ENCODE measurements at places on chromosomes 4 and X. TPM values are rescaled to one million over a fixed set of nuclear protein-coding genes. Genes with fewer than 3 reads are reported as not detected.

- H3K27me3 ChIP-seq = no peaks in the 10 kb centered on the region
- no peak overlapping the region for H3K27ac ChIP-seq
- no peak for DNase-seq
Observed at GRCh38 chr4:53043055-53043454, 180.9 kb downstream of the RASL11B start.

DNA sequence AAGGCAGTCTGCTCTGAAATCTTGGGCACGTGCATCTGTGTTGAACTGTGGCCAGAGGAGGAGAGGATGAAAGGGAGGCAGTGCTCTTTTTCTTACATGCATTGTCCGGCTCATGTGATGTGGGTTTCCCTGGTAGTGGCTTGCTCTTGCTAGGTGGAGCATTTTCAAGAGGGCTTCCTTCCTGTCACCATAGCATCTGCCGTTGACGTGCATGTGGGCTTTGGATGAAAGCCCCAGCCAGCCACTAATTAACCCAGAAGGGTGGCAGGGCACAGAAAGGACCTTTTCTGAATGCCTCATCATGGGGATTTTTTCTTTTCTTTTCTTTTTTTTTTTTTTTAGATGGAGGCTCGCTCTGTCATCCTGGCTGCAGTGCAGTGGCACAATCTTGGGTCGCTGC, 121.3 kb downstream of the GPR143 start:
- H3K36me3 ChIP-seq = no peaks in the 10 kb centered on the region
- H3K4me1 ChIP-seq = no peaks in the 10 kb centered on the region
- no peak overlapping the region for H3K4me3 ChIP-seq
- no peaks in the 10 kb centered on the region for H3K27me3 ChIP-seq
- DNase-seq = no peak

GRCh38 chrX:115047715-115048114, 30.3 kb upstream of the IL13RA2 start:
- no peaks in the 10 kb centered on the region for H3K36me3 ChIP-seq
- no peaks in the 10 kb centered on the region for H3K4me1 ChIP-seq
- no peak for DNase-seq
- no peaks in the 10 kb centered on the region for H3K27me3 ChIP-seq
- H3K4me3 ChIP-seq = no peak overlapping the region

DNA sequence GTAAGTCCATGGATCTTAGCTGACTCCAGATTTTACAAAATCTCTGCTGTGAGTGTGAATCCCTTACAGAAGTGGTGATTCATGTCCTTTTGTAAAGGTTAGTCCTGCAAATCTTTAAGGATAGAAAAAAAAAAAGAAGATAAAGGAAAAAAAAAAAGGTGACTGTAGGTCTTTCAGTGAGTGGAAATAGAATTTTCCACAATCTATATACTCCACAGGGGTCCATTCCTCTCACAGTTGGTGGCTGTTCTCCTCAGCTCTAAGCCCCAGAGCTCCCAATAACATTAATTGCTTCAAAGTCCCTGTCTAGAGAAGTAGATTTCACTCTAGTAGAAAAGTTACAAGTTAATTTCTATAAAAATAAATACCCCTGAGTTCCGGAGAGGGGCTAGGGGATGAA, 189.1 kb downstream of the NDST4 start:
- no peaks in the 10 kb centered on the region for H3K36me3 ChIP-seq
- H3K4me3 ChIP-seq = no peak overlapping the region
- H3K27ac ChIP-seq = no peak overlapping the region
- H3K4me1 ChIP-seq = no peaks in the 10 kb centered on the region
- DNase-seq = no peak

DNA sequence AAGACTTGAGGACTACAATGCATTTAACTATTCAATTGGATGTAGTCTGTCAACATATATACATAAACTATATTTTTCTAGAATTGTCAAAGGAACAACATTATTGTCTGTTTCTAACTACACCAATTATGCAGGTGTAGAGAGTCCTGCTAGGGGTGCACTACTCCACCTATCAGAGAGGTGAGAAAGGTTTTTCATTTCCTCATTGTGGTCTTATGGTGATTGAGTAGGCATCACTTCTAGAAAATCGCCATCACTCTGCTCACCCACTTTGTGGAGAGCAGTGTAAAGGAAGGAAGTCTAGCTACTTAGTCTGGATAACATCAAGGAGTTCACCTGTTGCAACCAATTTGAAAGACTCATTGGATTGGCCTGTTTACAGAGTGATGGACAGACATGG, 4.4 kb upstream of the ADH1C start:
- no peaks in the 10 kb centered on the region for H3K27me3 ChIP-seq
- no peaks in the 10 kb centered on the region for H3K4me1 ChIP-seq
- H3K27ac ChIP-seq = no peak overlapping the region
- no peak for DNase-seq
- H3K4me3 ChIP-seq = no peak overlapping the region

DNA sequence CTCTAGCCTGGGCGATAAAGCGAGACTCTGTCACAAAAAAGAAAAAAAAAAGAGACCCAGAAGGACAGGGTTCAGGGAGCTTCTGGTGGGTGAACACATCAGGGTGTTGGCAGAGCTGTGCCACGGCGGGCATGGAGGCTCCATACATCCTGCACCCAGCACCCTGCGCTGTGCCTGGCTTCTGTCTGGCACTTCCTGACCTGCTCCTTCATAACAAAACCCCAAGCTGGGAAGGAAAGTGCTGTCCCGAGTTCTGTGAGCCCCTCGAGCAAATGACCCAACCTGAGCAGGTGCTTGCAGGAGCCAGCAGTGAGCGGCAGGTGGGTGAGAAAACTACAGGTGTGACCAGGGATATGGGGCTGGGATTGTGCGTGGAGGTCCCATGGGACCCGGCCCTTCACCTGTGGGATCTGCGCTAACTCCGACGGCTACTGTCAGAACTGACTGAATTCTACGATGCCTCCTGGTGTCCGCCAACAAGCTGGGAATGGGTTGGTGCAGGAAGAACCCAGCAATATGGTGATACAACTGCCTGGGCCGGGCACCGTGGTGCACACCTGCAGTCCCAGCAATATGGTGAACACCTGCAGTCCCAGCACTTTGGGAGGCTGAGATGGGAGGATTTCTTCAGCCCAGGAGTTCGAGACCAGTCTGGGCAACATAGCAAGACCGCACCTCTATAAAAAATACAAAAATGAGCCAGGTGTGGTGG, 18.9 kb downstream of the ASMTL start:
- no peaks in the 10 kb centered on the region for H3K27me3 ChIP-seq
- H3K4me3 ChIP-seq = no peak overlapping the region
- no peak for DNase-seq
- H3K27ac ChIP-seq = no peak overlapping the region
- no peaks in the 10 kb centered on the region for H3K4me1 ChIP-seq

DNA sequence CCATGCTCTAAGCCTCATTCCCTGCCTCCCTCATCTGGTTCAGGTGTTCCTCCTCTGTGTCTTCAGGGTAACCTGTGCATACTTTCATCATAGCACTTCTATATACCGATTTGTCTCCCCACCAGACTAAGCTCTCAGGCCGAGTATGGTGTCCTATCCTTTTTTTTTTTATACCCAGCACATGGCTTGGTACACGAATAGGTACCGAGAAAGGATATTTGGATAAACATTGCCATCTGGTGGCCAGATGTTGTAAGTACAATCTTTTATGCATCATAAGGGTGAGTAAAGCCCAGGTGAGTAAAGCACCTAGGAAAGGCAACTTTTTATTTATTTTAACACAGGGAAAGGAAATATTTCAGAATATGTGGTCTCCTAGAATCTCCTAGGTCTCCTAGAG, 68.4 kb downstream of the MID2 start:
- no peaks in the 10 kb centered on the region for H3K27me3 ChIP-seq
- peak; percentile 6 for DNase-seq
- H3K36me3 ChIP-seq = no peaks in the 10 kb centered on the region
- H3K4me1 ChIP-seq = no peaks in the 10 kb centered on the region
- no peak overlapping the region for H3K4me3 ChIP-seq

GRCh38 chr4:59553063-59553720, 1646.9 kb upstream of the ADGRL3 start:
- no peaks in the 10 kb centered on the region for H3K27me3 ChIP-seq
- H3K36me3 ChIP-seq = no peaks in the 10 kb centered on the region
- H3K27ac ChIP-seq = peak overlapping the region; percentile 45
- DNase-seq = no peak
- H3K4me3 ChIP-seq = peak overlapping the region; percentile 10
- H3K4me1 ChIP-seq = no peaks in the 10 kb centered on the region

DNA sequence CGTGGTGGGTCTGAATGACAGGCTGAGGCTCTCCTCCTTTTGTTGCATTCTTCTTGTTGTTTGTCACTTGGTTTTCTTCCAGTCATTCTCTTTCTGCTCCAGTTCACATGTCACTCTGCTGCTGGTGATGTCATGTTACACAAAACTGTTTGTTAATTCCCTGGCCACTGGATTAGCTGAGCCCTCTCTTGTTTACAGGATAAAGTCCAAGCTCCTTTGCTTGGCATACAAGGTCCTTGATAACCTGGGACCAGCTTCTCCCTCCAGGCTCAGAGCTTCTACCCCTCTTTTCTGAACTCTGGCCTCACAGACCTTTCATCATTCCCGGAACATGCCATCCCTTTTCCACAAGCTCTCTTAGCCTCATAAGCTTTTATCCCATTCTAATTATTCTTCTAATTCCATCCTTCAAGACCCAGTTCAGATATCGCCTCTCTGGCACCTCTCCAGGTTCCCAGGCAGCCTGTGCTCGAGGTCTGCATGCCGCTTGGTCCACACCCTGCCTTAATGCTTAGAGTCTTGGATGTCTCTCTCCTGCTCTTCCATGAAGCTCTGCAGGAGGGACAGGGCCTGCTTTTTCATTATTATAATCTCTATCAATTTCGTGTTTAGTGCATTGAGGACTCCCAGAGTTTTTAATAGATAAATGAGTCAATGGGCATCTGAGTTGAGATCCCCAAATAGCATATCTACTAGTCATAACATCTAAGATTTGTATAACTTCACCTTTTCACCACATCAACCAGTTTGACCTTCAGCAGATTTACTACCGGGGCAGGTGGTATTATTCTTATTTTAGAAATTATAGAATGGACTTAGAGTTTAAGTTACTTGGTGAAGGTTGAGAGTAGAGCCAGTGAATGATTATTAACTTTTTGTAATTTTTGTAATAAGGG, 98.7 kb downstream of the TMEM131L start:
- 0 out of 2 replicates have a peak, but pooled peaks cover 3% of the 10 kb centered on the region for H3K36me3 ChIP-seq
- H3K4me1 ChIP-seq = peaks cover 12% of the 10 kb centered on the region
- DNase-seq = peak; percentile 51
- H3K27me3 ChIP-seq = no peaks in the 10 kb centered on the region
- no peak overlapping the region for H3K4me3 ChIP-seq
- H3K27ac ChIP-seq = 0 out of 2 replicates have a peak overlapping the region, but pooled peaks have one; percentile 9

- no peak overlapping the region for H3K27ac ChIP-seq
- H3K36me3 ChIP-seq = no peaks in the 10 kb centered on the region
- DNase-seq = no peak
- H3K27me3 ChIP-seq = no peaks in the 10 kb centered on the region
- H3K4me1 ChIP-seq = no peaks in the 10 kb centered on the region
Observed at GRCh38 chr4:33340168-33340567, 2620.0 kb downstream of the PCDH7 start.

DNA sequence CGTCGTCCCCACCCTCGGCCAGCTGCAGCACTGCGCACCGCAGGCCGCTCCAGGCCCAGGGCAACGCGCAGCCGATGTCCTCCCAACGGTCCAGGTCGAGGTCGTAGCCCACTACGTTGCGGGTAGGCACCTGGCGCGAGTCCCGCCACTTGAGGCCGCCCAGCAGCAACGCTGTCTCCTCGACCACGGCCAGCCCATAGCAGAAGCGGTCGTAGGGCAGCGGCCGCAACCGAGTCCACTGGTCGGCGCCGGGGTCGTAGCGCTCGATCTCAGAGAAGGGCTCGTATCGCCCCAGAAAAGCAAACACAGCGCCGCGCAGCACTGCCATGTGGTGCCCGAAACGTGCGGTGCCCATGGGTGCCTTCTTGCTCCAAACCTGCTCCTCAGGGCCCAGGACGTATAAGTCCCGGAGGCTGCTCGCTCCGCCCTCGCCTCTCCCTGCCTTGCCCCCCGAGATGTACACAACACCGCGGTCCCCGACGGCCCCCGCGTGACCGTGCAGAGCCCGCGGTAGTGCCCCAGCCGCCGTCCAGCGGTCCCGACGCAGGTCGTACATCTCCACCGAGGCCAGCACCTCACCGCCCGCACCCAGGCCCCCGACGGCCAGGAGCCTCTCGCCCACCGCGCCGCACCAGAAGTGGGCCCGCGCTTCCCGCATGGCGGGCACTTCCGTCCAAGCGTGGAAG, 2.1 kb downstream of the KLHL34 start:
- no peak overlapping the region for H3K4me3 ChIP-seq
- H3K4me1 ChIP-seq = no peaks in the 10 kb centered on the region
- no peaks in the 10 kb centered on the region for H3K27me3 ChIP-seq
- H3K36me3 ChIP-seq = no peaks in the 10 kb centered on the region
- H3K27ac ChIP-seq = no peak overlapping the region

CDS1 gene
- total RNA-seq = not detected

APBB2 gene
- 13.1 TPM for total RNA-seq

ITM2A gene
- not detected for total RNA-seq

DCAF4L1 gene
- total RNA-seq = not detected

CENPI gene
- total RNA-seq = 40.7 TPM

F9 gene
- not detected for total RNA-seq

P2RY10 gene
- total RNA-seq = not detected

TMA16 gene
- total RNA-seq = 26.2 TPM

ARMCX1 gene
- 19.6 TPM for total RNA-seq

All from SJSA1 (cell line).